Amniotic epithelial cell (primary cell): ENCODE measurements at places on chromosomes 1 and 21.

- DNase-seq, result no peak
Observed at GRCh38 chr1:107515702-107516101, 374.9 kb downstream of the NTNG1 start.

- peak; percentile 60 for DNase-seq
Observed at GRCh38 chr1:154840269-154841176, 29.6 kb downstream of the KCNN3 start.

DNA sequence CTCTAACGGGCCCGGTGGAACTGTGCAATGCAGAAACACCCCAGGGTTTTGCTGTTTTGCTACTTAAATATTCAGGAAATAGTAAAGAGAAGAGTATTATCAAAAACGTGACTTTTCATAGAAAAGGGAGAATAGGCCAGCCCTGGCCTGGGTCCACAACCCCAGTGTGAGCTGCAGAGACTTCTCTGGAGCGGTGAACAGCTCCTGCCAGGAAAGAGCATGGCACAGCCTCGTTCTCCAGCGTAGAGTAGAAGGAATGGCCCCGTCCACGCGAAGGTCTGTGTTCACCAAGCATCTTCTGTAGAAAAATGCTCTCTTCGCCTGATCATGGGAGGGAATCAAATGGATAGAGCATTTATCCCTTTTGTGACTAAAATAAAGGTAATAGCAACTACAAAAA lies 51.4 kb downstream of the PDE9A start:
- DNase-seq, result no peak

- DNase-seq, result peak; percentile 87
Observed at GRCh38 chr1:232472485-232473041, 157.4 kb downstream of the SIPA1L2 start.

DNA sequence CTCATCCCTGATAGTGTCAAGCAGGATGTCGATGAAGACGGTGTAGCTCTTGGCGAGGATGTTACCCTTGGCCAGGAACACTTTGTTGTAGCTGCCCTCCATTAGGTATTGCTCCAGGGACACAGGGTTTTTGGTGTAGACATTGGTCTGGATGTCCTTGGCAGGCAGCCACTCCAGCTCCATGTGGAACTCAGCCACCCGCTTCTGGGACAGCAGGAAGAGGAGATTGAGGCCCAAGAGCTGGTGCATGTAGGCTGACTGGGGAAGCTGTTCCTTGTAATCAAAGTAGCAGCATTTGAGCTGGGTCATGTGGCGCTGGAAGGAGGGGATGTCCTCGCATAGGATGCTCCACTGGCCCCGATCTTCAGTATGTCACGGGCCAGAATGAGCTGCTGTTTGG lies 9.5 kb downstream of the IL6R start:
- no peak for DNase-seq

- DNase-seq, result no peak
Observed at GRCh38 chr1:190616235-190616634, 138.6 kb upstream of the BRINP3 start.

DNA sequence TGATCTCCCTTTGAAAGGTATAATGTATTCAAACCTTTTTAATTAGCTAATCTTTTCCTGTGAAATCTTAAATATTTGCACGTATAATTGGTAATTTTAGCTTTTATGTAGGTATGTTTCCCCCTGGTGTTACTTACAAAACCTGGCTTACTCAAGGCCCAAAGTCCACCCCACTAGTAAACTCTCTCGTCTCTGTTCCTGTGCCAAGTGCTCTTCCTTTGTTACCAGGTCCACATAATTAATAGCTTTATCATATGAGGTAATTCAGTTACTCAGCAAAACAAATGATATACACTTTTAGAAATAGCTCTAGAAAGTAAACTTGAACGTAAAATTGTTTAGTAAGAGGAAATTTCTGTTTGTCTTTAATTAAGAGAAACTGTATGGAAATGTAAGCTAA lies 36.7 kb downstream of the NFIA start:
- no peak for DNase-seq

DNA sequence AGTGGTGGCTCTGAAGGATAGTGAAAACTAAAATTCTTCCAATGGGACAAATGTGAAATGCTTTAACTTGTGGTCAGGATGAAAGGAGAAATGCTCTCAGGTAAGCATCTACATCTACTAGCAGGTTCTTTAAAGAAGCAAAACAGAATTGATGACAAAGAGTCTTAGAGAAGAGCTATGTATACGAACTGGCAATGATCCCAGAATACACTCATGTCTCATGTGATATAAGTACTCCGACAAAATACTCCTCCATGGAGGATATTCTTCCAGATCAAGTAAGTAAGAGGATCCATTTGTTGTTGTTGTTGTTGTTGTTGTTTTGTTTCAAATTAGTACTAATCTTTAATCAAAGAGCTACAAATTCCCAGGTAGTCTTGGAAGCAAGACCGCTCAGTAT lies 174.0 kb upstream of the ATP1B1 start:
- no peak for DNase-seq

DNA sequence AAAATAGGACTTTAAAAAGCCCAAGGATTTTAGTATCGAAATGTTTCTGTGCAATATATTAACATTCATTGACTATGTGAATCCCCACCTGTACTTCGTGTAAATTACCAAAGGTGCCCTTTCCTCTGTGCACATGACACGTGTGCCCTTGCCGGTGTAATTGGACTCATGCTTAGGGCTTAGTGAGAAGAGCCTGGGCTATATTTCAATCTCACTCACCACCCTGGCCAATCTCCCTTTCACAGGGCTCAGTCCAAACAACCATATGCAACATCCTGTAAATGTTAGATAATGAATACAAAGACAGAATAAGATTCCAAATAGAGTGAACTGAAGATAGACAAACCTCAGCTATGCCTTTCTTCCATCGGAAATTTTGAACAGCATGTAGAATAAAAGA lies 564.3 kb downstream of the USP25 start:
- no peak for DNase-seq
